NCI-H1417 treated with DMSO at 0.1 percent for 48 hours (cell line): ENCODE measurements at places on chromosomes 13 and 19.

GRCh38 chr19:8316351-8317125 is 4.6 kb downstream of the NDUFA7 start:
- DNase-seq, result no peak

DNA sequence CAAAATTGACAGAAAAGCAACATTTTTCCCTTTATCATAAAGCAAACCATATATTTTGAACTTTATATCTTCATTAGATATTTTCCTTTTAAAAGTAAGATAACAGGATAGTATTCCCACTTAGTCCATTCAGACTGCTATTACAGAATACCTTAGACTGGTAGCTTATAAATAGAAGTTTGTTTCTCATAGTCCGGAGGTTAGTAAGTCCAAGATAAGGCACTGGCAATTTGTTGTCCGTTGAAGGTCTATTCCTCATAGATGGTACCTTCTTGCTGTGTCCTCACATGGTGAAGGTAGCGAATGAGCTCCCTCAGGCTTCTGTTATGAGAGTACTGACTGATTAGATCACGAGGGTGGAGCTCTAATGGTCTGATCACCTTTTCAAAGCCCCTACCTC is 70.4 kb downstream of the ZMYM2 start:
- DNase-seq, result no peak

DNA sequence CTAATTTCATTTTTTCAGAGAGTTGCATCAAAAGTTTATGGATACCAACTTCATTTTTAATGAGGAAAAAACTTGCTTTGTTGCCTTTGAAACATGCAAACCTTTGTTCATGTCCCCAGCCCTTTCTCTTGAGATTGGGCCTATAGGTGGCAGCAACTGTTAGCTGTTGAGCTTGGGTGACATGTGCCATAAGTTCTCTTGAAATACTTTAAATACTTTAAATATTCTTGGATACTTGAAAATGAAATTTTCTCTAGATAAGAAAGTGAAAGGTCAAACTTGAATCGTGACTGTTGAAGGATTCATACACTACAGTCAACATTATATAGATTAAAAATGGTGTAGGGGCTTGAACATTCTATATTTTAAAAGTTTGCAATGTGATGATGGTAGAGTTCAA is 294.9 kb downstream of the NDFIP2 start:
- DNase-seq, result no peak

GRCh38 chr19:47778954-47779351 is 450 bp downstream of the SELENOW start:
- DNase-seq, result no peak

- DNase-seq, result peak; percentile 64
Measured at GRCh38 chr13:88752041-88752440, 1080.9 kb downstream of the SLITRK5 start.

- no peak for DNase-seq
Measured at GRCh38 chr19:5261156-5261890, 79.3 kb downstream of the PTPRS start.

DNA sequence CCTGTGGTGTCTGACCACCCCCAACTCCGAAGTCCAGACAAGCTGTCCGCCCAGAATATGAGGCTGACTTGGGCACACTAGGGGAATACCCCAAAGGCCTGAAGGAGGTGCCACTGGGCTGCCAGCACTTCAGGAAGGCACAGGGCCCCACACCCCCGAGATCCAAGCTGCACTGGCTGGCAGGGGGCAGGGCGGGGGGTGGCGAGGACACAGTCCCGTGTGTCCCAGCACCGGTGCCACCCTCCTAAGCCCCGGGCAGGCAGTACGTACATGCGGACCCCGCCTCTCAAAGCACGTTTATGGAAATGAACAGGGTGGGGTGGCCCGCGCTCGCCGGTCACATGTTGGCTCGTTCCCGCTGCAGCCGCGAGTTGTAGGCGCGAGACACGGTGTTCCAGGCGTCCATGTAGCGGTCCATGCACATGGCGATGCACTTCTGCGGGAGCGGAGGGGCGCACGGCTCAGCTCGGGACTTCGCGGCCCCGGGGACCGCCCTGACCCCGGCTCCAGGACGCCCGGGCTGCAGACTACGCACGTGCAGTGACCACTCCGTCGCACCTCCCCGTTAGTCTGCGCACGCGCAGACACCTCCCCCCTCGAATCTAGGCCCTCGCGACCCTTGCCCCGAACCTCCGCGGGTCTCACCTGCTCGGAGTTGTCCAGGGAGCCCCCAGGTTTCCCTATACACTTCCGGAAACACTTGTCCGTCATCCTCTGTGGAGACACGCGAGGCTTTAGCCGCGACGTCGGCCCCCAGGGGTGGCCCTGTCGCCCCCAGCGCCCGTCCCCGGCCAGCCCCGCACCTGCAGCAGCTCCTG is 566 bp downstream of the TIMM13 start:
- DNase-seq, result no peak

GRCh38 chr19:40744554-40745401 is 5.5 kb downstream of the ACTMAP start:
- no peak for DNase-seq

GRCh38 chr19:952049-952679 is 26.3 kb downstream of the ARID3A start:
- no peak for DNase-seq

- no peak for DNase-seq
Measured at GRCh38 chr19:1512671-1513498, at the start of gene ADAMTSL5. Gene ADAMTSL5, minus strand, starts transcription at chr19:1513019. Its CDS starts 2,076 bp downstream, at chr19:1510943.

DNA sequence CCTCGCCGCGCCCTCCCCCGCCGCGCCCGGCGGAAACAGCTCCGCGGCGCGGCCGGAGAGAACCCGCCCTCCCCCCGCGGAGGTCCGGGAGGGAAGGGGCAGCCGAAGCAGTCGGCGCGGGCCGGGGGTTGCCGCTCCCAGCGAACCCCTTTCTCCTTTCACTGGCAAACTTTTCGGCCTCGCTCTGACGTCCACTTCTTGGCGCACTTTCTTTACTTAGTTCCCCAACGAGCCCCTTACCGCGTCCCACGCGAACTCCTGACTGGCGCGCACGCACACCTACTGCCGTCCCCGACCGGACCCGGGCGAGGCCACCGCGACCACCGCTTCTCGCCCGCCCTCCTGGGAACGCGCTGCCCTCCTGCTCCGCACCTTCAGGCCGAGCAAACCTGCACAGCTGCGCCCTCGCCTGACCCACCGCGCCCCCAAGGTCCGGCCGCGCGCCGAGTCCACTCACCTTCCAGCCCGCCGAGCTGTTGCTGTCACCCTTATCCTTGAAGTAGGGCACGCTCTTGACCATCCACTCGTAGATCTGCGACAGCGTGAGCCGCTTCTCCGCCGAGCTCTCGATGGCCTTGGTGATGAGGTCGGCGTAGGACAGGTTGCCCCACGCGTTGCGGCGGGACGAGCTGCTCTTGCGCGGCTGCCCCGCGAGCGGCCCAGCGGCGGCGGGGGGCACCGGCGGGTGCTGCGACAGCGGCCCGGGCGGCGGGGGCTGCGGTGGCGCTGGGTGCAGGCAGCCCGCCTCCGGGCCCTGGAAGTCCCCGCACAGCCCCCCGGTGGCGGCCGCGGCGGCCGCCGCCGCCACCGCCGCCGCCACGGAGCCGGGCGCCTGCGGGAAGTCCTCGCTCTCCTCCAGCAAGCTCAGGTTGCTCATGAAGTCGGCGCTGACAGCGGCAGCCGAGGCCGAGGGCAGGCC is 1.1 kb downstream of the FOXO1 start:
- no peak for DNase-seq

GRCh38 chr19:38329651-38330050 is 6.0 kb upstream of the CATSPERG start:
- DNase-seq, result no peak

DNA sequence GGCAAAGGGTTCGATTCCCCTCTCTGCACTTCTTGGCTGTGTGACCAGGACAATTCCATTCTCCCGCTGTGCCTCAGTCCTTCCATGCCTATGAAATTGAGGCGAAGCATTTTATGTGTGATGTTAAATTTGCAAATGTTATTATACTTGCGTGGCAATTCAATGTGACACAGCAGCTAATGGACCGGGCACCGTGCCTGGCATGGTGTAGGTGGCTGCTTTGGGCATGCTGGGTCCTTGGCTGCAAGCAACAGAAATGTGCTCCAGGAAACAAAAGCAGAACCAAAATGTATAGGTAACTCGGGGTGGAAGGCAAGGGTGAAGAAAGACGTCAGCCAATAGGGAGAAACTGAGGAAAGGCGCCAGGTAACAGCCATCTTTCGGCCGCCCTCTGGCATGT is 37.1 kb downstream of the TINCR start:
- no peak for DNase-seq

- no peak for DNase-seq
Measured at GRCh38 chr13:112756511-112756966, 66.7 kb downstream of the ATP11A start.

- DNase-seq, result no peak
Measured at GRCh38 chr13:20349564-20350381, 117.7 kb upstream of the GJB6 start.

- DNase-seq, result no peak
Measured at GRCh38 chr19:38375098-38375493, 725 bp downstream of the PSMD8 start.

GRCh38 chr19:17080440-17080801 is 4.8 kb downstream of the MYO9B start:
- DNase-seq, result no peak

- DNase-seq, result no peak
Measured at GRCh38 chr13:110929104-110929777, 14.4 kb upstream of the ANKRD10 start.

DNA sequence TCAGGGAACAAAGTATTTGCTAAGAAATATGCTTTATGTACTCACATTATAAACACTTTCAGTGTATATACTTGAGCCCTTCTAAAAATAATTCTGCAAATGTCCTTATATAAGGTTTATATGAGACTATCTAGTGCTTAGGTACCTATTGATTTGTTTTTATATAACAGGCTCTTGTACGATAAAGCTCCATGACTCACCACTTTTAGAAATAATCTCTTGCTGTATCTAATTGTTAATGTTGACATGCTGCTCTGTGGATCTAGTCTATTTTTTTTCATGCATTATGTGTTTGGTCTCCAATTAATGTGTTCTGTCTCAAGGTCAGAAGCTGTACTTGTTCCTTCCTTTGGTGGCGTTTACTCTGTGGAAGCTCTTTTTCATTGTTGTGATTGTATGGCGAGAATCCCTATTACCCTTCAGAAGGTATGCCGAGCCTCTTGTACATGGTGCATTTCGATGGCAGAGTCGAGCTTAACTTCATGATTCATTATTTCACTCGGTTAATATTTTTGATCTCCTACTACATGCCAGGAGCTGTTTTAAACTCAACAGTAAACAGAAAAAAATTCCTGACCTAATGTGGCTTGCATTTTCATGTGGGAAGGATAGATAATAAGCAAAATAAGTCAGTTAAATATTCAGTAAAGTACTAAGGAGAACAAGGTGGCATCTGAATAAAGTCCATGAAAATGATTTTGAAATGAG is 361.6 kb downstream of the COG6 start:
- no peak for DNase-seq

GRCh38 chr13:58855283-58855682 is 1223.7 kb downstream of the PCDH17 start:
- DNase-seq, result no peak

DNA sequence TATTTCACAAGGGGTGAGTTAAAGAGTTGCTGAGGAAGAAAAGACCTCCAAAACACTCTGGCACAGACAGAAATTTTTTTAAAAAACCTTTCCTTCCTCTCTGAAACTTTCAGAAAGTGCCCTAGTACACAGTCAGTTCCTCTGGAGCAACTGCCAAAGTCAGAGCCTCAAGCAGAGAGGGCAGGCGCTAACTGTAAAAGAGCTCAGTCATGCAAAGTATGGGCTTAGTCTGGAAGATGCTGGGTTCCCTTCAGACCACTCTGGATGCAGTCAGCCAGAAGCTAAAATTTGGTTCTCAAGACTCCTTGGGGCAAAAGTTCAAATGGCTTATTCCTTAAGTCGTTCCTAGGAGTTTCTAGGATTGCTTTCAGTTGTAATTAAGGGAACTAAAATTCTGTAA is 671.6 kb downstream of the PCDH9 start:
- no peak for DNase-seq

DNA sequence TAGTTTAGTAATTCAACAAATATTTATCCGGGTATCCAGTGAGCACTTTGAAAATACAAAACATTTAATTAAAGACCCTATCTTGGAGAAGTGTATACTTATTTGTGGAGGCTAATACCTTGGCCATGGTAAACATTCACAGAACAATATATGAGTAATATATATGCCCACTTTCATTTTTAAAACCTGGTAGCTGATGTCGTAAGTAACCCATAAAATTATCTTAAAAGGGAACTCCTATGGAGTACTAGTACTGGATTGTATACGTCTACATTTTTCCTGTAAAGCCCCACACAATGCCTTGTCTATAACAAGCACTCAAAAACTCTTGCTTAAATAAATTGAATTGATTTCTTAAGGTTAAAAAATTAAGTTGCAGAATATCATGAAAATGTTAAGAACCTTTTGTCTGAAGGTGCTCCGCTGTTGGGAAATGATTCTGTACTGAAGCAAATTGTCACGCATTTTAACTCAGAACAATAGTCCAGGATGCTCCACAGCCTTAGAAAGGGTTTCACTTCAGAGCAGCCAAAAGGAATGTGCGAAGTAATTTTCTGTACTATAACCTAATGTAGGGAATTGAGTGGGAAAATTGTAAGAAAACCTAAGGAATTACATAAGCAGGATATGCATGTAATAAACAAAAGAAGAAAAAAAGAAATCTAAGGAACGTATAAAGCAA is 58.9 kb upstream of the C1QTNF9 start:
- DNase-seq, result no peak

DNA sequence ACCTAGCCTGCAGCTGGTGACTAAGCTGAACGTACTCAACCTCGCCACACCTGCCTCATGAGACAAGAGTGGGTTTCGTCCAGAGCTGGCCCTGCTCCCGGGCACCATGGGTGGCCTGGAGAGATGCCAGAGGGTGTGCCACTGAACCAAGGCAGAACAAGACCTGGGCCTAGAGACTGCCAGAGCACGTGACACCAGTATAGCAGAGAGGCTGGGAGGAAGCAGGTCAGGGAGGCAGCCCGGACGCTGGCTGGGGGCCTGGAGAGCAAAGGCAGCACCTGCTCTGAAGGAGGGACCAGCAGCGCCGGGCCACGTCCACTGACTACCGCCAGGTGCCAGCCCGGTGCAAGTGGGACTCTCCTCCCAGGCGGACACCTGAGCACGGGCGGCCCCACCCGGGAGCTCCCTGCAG is 7.3 kb upstream of the C13orf46 start:
- peak; percentile 96 for DNase-seq

- no peak for DNase-seq
Measured at GRCh38 chr13:91228108-91228507, 119.4 kb upstream of the MIR17HG start.

GRCh38 chr13:105097521-105097920 is 1437.9 kb downstream of the EFNB2 start:
- DNase-seq, result no peak
